T follicular helper cell (primary cell): ENCODE measurements at places on chromosomes 1 and 21.

DNA sequence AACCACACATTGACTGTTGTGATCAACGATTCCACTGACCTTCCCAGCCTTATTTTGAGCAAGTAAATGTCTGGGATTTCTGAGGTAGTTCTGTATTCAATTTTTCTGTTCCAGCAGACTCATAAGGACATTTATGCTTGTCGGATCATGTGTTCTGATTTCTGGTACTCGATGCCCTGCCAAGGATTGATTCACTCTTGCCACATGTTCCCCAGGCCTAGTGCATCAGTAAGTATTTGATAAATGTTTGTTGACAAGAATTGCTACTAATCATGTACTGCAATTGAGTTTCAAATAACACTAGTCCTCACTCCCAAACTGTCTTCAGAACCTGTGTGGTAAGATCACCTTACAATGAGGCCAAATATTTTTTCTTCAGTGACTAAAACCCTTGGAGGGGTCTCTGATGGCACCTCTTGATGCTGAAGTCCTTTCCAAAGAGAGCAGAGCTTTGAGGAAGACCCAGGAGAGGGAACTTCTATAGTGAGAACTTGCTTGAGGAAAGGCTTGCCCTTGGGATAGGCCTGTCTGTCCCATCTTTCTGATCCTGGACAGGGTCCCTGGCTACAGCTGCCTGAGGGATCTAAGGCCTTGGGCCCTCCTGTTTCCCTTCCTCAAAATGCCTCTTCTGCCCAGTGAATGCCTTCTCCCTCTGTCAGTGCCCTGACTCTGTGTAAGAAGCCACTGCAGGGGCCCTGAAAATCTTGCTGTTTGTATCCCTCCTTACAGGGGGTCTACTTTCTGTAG, 115.8 kb upstream of the FAM78B start:
- no peak for DNase-seq

- DNase-seq: no peak
Measured at GRCh38 chr1:160685266-160685665, 26.4 kb downstream of the CD48 start.

DNA sequence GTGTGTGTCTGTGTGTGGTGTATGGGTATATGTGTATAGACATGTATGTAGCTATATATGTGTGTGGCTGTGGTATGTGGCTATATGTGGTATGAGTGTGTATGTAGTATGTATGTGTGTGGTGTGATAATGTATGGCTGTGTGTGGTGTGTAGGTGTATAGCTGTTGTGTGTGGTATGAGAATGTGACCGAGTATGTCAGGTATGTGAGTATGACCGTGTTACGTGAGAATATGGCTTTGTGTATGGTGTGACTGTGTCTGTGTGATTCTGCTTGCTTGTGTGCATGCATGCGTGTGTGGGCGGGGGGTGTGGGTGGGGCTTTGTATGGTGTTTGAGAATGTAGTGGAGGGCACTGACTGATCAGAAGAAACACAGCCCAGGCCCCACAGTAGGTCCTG, 3.5 kb downstream of the ZNF691 start:
- no peak for DNase-seq

DNA sequence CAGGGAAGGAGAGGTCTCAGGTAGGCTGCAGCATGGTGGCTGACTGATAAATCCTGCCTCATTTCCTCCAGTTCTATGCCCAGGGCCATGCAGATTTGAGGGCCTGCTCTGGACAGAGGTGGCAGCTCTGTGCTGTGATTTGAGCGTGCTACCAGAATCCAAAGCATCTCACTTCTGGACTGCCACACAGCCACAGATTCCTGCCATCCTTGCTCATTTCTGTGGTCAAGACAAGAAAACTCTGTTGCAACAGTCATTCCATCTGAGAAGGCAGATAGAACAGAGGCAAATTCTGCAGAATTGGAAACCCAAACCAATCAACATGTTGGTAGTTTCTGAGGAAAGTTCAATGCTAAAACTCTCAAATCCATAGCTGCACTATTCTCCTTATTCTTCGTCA, 102.8 kb upstream of the GALNT2 start:
- DNase-seq: no peak

DNA sequence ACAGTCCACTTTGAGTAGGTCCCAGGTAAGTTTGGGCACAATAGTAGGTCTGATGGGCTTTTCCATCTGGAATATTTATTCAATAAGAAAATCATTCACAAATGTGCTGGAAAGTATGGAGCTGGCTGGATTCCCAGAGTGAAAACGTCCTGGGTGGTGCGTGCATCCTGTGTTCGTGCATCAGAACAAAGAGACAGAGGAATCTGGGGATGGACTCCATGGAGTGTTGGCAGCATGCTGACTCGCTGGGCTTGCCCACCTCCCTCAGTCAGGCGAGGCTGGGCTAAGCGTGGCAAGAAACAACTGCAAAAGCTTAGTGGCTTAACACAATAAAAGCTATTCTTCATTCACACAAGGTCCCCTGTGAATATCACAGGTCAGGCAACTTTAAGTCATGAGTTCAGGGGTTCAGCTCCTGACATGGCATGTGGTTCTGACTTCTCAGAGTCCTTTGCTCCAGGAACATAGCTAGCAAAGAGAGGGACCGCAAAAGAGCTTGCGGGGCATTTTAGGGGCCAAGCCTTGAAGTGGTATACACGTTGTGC, 151.6 kb upstream of the ZNF644 start:
- DNase-seq: no peak

DNA sequence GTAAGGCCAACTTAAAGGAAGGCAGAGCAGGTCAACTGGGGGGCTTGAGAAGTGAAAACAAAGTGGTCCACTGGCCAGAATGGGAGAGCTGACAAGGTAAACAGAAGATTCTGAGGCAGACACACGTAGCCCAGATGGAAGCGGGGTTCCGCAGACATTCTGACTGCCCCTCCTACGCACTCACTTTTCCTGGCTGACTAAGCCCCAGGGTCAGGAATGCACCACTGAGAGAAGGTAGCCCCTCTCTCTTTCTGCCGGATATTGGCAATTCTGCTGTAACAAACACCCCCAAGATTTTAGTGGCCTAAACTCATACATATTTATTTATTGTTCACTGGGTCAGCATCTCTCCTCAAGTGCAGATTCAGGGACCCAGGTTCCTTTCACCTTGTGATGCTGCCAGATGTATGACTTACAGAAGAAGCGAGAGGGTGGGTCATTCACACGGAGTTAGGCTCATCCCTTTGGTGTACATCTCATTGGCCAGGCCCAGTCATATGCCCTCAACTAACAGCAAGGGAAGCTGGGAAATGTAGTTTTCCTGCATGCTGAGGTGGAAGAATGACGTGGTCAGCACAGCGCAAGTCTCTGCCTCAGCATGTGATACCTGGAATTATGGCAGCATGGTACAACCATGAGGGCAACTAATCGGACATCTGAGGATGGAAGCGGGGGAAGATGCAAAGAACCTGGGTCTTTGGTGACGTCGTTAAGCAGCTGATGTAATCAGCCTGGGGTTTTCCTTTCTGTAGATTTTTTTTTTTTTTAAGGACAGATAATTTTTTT, 43.4 kb upstream of the MRPS6 start:
- peak; percentile 10 for DNase-seq

GRCh38 chr1:58059789-58060188, 486.7 kb downstream of the OMA1 start:
- DNase-seq: no peak

DNA sequence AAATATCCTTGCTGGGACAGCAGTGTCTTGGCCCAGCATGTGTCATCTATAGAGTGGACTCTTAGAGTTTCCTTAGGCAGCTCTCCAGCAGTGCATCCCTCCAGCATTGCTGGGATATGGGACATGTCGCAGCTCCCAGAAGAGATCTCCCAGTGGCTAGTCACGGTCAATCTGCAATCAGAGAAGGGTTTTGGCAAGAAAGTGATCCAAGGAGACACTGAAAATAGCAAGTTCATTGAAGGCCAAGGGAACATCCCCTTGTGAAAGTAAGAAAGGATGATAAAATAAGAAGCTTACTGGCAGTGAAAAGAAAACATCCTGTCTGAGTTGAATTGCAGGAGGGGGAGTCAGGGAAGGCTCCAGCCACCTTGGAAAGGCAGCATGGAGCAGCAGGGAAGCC, 19.3 kb upstream of the NPL start:
- no peak for DNase-seq

DNA sequence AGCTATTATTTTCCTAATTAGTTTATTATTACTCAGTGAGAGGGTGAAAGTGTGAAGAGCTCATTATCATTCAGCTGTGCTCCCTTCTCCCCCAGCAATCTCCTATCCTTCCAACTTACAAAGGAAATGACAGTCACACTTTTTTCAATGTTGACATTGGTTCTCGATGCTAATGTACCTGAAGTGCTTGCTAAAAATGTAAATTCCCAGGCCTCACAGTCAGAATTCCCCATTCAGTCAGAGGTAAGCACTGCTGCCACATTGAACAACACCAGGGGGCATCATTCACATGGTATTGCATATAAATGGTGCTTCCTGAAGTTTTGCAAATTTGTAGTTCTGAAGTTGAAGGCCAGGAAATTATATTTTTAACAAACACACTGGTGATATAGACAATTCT, 132.7 kb upstream of the FOXD3 start:
- no peak for DNase-seq

- DNase-seq: peak; percentile 10
Measured at GRCh38 chr1:8962812-8963530, 17.3 kb downstream of the CA6 start.

GRCh38 chr1:1433804-1434130, 1.7 kb upstream of the VWA1 start:
- no peak for DNase-seq

DNA sequence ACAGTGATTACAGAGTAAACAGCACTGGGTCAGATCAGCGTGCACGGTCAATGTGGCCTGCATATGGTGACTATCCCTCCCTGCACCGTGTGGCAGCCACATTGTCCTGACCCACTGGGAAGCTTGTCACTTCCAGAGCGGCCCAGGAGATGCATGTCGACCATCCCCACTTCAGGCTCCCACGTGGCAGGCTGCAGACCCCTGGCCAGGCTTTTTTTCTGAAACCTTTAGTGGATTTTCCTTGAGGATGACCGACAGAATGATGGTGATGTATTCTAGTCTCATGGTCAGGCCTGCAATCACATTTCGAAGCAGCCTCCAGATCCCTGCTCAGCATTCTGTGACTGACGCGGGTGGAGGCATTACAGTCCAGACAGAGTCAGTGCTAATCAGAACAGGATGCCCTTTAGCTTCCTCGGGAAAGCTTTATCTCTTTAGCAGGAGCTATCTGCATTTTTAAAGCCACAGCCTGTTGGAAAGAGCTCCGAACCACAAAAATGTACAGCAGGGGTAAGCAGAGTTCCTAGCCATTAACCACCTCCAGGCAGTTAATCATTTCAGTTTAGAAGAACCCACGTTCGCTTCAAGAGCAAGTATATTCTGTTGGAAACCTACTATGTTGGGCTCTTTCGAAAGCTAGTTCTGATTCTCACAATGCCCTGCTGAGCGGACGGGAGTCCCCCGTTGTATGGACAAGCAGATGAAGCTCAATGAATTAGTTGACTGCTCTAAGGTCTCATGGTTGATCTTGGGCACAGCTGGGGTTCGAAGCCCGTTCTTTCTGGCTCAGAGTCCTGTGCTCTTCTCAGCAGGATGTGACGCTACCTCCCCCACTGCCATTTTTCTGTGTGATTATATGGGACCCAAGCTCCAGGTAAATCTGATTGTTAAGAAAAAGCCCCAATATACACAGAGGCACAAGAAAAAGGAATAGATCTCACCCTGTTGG, 56.5 kb downstream of the IRF2BP2 start:
- no peak for DNase-seq
